ENCODE measurements at places on chromosomes 2 and 18.

GRCh38 chr2:158113741-158114295 is 12.1 kb downstream of the UPP2 start:
- DNase-seq = no peak

DNA sequence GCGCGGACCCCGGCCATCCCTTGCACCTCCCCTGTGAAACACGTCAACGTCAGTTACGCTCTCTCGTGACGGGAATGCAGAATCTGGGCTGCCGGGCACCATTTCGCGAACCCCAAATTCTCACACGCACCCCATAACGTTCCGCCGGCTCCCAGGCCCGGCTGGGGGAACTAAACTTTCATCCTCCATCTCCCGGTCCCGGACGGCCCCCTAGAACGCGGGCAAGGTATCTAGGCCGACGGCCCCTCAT is 544 bp downstream of the DNAJC27 start:
- peak; percentile 48 for DNase-seq

GRCh38 chr2:210028178-210028577 is 25.7 kb downstream of the RPE start:
- DNase-seq = no peak

GRCh38 chr18:79964330-79965118 is at the start of gene HSBP1L1:
Gene HSBP1L1, plus strand, starts transcription at chr18:79964643. Its CDS starts 93 bp downstream, at chr18:79964736.
- peak; percentile 60 for DNase-seq

DNA sequence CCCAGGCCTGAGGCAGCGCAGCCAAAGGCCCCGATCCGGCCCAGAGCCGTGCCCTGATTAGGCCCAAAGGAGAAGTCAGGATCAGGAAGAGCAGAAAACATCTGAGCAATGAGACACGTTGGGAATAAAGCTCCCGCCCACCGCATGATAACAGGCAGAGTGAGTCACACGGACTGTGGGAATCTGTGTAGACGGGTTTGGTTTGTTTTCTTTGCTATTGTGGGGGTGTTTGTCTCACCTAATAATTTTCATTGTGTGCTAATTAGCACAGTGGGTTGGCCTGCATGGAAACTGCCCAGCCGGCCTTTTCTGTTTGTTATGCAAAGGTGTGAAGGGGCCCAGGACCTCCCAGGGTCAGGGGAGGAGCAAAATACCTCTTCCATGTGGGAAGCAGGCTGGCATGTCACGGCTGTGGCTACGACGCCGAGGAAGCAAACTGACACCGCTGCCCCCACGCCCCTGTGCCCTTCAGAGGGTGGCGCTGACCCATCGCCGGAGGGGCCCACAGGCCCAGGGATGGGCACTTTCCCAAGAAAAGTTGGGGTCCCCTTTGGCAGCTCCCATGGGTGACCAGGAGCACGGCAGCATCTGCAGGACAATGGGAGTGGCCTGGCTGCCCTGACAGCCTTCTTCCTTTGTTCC is 68.4 kb upstream of the CTDP1 start:
- no peak for DNase-seq

DNA sequence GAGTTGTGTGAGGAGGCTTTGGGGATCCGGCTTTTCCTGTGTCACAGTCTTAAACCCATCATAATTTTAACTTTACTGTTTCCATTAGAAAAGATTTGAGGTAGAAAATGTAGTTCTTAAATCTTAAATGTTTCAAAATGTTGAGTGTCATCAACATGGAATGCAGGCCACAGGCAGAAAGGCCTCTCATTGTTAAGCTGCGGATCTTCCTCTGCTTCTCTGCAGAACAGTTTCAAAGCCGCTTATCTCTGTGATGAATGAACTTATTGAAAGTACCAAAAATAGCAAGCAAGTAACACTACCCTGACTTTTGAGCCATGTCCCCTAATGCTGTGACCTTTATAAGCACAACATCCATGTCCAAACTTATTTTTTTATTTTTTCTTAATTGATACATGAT is 1645.8 kb downstream of the DPP10 start:
- DNase-seq = no peak

DNA sequence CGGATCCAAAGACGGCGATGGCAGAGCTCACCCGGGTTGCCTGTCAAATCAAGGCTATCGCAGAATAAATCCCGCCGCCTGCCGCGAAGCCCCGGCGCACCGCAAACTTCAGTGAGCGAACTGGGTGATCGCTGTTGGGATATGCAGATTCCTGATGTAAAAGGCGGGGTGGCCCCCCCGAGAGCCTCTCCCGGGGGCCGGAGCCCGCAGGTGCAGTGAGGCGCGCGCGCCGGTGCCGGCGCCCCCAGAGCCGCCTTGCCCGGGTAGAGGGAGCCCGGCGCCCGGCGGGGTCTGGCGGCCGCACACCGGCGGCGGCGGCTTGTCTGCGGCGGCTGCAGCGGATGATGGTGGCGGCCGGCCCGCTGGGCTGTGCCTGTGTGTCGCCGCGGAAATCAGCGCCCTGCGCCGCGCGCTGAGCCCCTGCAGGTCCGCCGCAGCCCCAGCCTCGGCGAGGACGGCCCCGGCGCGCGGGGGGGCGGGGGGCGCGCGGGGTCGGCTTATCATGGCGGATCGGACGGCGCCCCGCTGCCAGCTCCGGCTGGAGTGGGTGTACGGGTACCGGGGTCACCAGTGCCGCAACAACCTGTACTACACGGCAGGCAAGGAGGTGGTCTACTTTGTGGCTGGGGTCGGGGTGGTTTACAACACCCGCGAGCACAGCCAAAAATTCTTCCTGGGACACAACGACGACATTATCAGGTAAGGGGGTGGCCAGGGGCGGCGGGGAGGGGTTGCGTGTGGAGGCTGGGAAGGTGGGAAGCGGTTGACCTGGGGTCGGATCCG is 1.3 kb downstream of the EML6 start:
- peak; percentile 14 for DNase-seq

DNA sequence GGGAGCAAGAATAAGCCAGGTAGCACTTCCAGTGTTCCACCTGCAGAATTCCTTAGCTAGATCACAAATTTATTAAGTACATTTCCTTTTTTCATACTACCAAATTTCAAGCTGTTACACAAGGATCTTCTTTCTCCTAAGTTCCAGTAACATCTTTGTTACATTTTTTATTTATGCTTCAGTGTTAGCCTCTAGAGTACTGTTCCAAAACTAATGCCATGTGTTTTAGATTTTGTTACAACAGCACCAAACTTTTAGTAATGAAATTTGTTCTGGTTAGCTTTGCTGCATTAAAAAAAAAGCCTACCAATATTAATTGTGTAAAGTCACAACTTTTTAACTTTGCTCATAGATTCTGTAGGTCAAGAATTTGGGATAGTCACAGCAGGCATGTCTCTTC is 161.1 kb downstream of the CAMKMT start:
- DNase-seq = no peak

DNA sequence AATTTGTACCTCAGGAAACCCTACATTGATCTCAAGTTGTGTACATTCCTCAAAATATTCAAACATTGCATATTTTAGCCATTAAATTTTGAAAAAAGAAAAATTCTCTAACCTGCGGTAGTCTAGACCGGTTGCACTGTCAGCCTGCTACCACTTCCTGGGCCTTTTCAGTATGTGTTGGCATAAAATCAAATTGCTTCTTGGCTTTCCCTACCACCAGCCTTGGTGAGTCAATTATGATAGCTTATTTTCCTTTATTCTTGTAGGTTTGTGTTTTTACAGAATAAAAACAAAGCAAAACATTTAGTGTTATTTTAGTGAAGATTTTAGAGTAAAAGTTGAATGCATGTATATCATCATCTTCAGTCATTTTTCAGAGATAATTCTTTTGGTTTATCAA is 61.2 kb downstream of the FAM171B start:
- no peak for DNase-seq

DNA sequence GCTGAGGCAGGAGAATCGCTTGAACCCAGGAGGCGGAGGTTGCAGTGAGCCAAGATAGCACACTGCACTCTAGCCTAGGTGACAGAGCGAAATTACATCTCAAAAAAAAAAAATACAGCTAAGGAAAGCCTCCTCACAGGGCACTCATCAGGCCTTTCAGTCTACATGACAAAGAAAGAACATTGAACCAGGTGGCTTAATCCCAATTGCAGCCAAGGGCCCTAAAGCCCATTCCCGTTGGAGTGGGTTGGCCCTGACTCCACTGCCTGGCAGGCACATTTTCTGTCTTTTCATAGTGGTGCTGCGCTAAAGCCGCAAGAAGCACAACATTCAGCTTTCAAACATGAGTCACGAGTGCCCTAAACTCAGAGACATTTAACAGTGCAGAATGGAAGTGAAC is 372.5 kb downstream of the RNF144A start:
- DNase-seq = no peak

GRCh38 chr2:216694082-216694825 is 1.1 kb downstream of the IGFBP5 start:
- DNase-seq = peak; percentile 39

DNA sequence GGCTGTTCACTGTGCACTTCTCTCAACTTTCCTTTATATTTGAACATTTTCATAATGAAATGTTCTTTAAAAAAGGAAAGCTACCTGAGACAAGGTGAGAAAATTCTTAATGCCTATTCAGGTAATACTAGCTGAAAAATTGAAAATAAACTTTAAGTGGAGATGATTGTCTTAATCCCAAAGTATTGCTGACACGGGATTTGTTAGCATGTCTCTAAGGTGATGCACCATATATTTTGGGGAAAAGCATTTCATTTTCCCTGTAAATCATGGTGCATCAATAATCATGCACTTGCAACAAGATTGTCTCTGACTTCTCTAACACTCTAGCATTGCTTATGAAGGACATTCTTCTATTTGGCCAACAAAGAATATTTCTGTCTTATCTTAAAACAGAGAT is 848.0 kb downstream of the DPP10 start:
- no peak for DNase-seq

DNA sequence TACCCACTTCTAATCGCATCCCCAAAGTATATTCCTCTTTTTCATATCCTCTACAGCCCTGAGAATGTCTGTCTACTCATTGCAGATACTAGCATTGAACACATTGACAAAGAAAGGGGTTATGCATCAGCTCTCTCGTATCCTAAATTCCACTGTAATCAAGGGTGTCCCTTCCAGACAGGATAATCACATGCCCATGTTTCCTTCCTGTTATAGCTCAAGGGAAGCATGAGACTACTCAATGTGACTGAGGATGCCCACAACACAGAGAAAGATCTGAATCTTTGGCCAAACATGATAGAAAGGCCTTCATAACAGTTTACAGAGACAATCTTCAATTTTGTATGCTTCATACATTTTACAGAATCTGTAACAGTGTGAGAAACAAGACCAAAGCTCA is 69.2 kb downstream of the HIBCH start:
- DNase-seq = no peak

GRCh38 chr2:149686136-149687051 is 98.8 kb upstream of the MMADHC start:
- no peak for DNase-seq

GRCh38 chr18:7830468-7830867 is 263.4 kb downstream of the PTPRM start:
- DNase-seq = peak; percentile 4

DNA sequence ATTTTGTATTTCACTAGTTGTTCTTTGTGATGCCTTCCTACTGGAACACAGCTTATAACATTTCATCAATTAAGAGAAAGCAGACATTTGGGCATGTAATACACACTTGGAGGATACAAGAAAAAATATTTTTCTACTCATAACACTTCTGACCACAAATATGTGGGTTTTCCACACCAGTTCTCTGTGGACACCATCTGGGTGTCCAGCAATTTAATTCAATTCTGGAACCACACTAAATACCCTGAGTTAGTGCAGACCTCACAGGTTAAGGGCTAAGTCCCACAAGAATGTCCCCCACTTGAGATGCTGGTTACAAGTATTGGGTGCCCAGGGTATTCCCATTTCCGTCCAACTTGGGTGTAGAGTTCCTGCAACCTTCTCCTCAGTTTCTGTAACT is 91.1 kb upstream of the SKOR2 start:
- DNase-seq = no peak

DNA sequence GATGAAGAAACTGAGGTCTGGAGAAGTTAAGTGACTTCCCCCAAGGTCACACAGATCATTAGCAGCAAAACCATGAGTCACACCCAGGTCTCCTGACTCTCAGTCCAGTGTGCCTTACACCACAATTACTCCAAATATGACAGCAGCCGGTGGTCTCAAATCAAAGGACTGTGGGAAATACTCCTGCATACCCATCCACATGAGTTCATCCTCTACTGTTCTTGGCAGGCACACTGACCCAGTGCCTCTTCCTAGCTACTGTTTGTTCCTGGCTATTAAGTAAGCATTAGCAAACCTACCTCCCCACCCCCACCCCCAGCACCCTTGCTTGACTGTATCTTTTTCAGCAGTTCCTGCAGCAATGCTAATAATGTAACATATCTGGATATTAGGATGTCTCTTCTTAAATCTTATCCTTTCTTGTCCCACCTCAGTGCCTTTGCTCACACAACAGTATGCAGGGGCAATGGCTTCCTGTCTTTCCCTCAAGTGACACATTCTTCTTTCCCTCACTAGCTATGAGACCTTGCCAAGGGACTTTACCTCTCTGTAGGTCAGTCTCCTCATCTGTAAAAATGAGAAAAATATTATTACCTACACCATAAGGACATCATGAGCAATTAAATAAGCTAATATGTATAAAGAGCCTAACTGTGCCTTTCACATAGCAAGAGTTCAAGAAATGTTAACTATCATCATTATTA is 46.2 kb downstream of the FAM98A start:
- no peak for DNase-seq

DNA sequence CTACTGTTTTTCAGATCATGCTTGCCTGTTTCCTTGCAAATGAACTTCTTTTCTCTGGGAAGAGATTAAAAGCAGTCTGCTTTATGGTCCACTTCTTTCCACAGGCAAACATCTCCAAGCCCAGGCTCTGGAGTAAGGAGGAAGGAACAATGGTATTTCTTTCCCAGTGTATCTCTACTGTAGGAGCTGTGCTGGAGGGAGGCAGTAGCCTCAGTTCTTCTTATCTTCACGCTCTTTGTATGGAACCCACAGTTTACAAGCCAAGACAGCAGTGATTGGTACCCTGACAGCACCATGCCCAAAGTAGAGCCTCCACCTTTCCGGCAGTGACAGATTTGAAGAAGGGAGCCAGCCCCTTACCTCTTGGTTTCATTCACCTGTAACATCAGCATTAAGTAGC is 35.2 kb downstream of the SPOPL start:
- DNase-seq = no peak

GRCh38 chr2:209845666-209846065 is 74.0 kb downstream of the UNC80 start:
- no peak for DNase-seq

DNA sequence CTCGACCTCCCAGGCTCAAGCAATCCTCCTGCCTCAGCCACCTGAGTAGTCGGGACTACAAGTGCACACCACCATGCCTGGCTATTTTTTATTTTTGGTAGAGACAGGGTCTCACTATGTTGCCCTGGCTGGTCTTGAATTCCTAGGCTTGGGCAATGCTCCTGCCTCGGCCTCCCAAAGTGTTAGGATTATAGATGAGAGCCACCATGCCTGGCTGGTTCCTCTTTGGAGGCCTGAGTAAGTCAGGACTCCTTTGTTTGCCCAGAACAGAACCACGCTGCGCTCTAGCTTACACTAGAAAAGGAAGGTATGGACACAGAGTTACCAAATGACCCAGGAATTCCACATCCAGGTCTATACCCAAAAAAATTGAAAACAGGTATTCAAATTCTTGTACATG is 135.9 kb upstream of the SLC1A4 start:
- no peak for DNase-seq

- DNase-seq = no peak
Measured at GRCh38 chr18:37668971-37669747, 103.6 kb upstream of the CELF4 start.

GRCh38 chr2:130744287-130745117 is 10.8 kb upstream of the AMER3 start:
- DNase-seq = no peak
